ENCODE measurements at places on chromosomes 3 and 15. TPM values are rescaled to one million over a fixed set of nuclear protein-coding genes. Genes with fewer than 3 reads are reported as not detected.

ATP8B4 gene
- not detected for total RNA-seq

FEZF2 gene
- not detected for total RNA-seq

EPM2AIP1 gene
- 5.1 TPM for total RNA-seq

CTXN2 gene
- not detected for total RNA-seq

TLR9 gene
- total RNA-seq: not detected

APOD gene
- total RNA-seq: not detected

COL8A1 gene
- total RNA-seq: 211 TPM

RYR3 gene
- under 0.01 TPM for total RNA-seq

SLCO2A1 gene
- 0.11 TPM for total RNA-seq

RCCD1 gene
- 14.4 TPM for total RNA-seq

ALS2CL gene
- 32.3 TPM for total RNA-seq

SI gene
- total RNA-seq: not detected

SNX4 gene
- 16.5 TPM for total RNA-seq

All from foreskin keratinocyte (primary cell).